ENCODE measurements at places on chromosomes 1 and 21. TPM values are rescaled to one million over a fixed set of nuclear protein-coding genes. Genes with fewer than 3 reads are reported as not detected.

The RHD gene
- not detected for total RNA-seq

The S100B gene
- total RNA-seq, result not detected

The GPR3 gene
- total RNA-seq, result 1.7 TPM

The LCE2B gene
- total RNA-seq, result not detected

The AJAP1 gene
- not detected for total RNA-seq

The KLF17 gene
- 0.27 TPM for total RNA-seq

The RLF gene
- 6.7 TPM for total RNA-seq

The C1orf105 gene
- total RNA-seq, result not detected

The NUP210L gene
- total RNA-seq, result not detected

The PCP4L1 gene
- not detected for total RNA-seq

The CTSS gene
- 18.4 TPM for total RNA-seq

The CELA3A gene
- total RNA-seq, result not detected

The GBP2 gene
- total RNA-seq, result 0.98 TPM

The XCL1 gene
- total RNA-seq, result not detected

The SMG7 gene
- 36.1 TPM for total RNA-seq

The CASQ1 gene
- not detected for total RNA-seq

The LRRC71 gene
- 0.24 TPM for total RNA-seq

The UTS2 gene
- not detected for total RNA-seq

The REG4 gene
- not detected for total RNA-seq

The GTF2B gene
- total RNA-seq, result 25.1 TPM

The TRIM17 gene
- total RNA-seq, result not detected

The PLCH2 gene
- 0.44 TPM for total RNA-seq

The SPRR2F gene
- total RNA-seq, result not detected

The SLC45A1 gene
- 8.6 TPM for total RNA-seq

The XPR1 gene
- 16.9 TPM for total RNA-seq

The KCNT2 gene
- 0.08 TPM for total RNA-seq

The OR2AJ1 gene
- not detected for total RNA-seq

The CD84 gene
- total RNA-seq, result not detected

The ORC1 gene
- 19.3 TPM for total RNA-seq

The SNAPIN gene
- 50.2 TPM for total RNA-seq

The OR14K1 gene
- total RNA-seq, result not detected

The PLXNA2 gene
- 0.90 TPM for total RNA-seq

The PARS2 gene
- 4.2 TPM for total RNA-seq

The RAB3B gene
- 10.4 TPM for total RNA-seq

The CR1L gene
- not detected for total RNA-seq

The TCHH gene
- total RNA-seq, result 0.19 TPM

The CHI3L1 gene
- total RNA-seq, result not detected

The TMEM53 gene
- total RNA-seq, result 7.1 TPM

The ASCL5 gene
- 0.27 TPM for total RNA-seq

The GLMP gene
- total RNA-seq, result 43.3 TPM

The TSPAN1 gene
- total RNA-seq, result 3.6 TPM

The KIF17 gene
- total RNA-seq, result 1.4 TPM

The C1orf116 gene
- total RNA-seq, result 5.8 TPM

The CTPS1 gene
- total RNA-seq, result 96.7 TPM

The GNG4 gene
- 14.2 TPM for total RNA-seq

The TTLL10 gene
- not detected for total RNA-seq
